Activated CD8-positive, alpha-beta T cell treated with anti-CD3 and anti-CD28 coated beads, Interleukin-2, amount 10 ng/mL, durations not matched to agents 7 days and 5 days (primary cell): ENCODE measurements at places on chromosomes 1 and 21. TPM values are rescaled to one million over a fixed set of nuclear protein-coding genes. Genes with fewer than 3 reads are reported as not detected.

DNA sequence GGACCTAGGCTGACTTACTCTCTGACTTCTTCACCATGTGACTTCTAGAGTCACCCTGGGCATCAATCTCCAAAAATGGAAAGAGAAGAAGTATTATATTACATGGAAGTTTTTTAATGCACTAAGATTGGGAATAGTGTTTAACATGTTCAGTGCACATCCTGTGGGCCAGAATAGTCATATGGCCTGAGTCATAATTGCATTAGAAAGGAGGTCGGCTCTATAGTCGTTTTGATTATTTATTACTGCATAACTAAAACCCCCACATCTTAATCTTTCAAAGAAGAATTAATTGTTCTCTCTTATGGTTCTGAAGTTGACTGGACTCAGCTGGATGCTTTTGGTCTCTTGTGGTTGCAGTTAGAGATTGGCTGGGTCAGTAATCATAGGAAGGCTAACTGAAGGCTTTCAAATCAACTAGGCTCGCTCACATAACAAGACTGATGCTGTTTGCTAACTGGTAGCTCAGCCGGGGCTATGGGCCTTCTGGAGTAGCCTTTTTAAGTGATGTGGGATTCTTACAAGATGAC, 810.6 kb upstream of the ADGRL4 start:
- no peak for DNase-seq

- DNase-seq = no peak
These were observed 42.8 kb downstream of the CLDN14 start for GRCh38 chr21:36436829-36437744.

TNFRSF9 gene
- total RNA-seq = 1.3 TPM

- DNase-seq = no peak
These were observed 484.9 kb downstream of the NPHP4 start for GRCh38 chr1:5507340-5507739.

- DNase-seq = no peak
These were observed 2.3 kb downstream of the IFI44L start for GRCh38 chr1:78622548-78622947.

DNA sequence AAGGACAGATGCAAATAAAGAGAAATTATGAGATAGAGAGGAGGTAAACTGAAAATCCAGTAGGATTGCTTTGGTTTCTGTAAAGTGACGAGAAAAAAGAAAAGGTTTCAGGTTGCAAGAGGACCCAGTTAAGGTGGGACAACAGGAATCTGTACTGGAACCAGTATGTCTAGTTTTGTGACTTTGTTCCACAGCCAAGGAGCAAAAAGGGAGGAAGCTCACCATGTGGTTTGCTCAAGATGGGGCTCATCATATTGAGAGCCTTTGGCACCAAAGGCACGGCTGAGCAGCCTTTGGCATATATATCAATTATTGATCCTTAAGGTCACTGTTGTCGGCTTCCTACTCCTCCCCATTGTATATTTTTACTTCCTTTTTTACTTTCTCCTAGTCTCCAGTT, 1.8 kb upstream of the ZDHHC18 start:
- DNase-seq = no peak

DNA sequence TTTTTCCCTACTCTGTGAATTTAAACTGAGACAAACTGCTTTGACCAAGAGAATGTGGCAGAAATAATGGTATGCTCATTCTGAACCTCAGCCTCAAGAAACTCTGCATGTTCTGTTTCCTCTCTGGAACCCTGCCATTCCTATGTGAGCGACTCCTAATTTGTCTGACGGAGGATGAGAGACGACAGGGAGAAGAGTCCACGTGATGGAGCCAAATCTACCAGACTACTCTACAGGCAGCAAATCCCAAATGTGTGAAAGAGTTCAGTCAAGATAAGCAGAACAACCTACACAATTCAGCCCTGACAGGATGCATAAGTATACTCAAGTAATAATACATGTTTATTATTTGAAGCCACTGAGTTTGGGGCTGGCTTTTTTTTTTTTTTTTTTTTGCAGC, 153.5 kb downstream of the DPYD start:
- DNase-seq = no peak

GRCh38 chr1:187294421-187295201, 465.9 kb downstream of the PLA2G4A start:
- no peak for DNase-seq

DNA sequence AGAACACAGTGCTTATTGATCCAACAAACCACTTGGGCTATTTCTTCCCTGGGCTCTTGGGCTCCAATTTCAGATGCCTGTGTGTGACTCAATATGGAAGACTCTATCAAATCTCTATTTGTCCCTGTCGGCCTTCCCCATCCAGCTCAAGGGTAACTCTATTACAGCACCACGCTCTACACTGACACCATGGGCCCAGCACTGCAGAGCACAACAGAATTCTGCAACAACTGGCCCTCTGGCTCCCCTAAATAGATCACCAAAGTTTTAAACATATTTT, 51.7 kb downstream of the CAPZB start:
- no peak for DNase-seq

LPAR3 gene
- total RNA-seq = 0.74 TPM

DNA sequence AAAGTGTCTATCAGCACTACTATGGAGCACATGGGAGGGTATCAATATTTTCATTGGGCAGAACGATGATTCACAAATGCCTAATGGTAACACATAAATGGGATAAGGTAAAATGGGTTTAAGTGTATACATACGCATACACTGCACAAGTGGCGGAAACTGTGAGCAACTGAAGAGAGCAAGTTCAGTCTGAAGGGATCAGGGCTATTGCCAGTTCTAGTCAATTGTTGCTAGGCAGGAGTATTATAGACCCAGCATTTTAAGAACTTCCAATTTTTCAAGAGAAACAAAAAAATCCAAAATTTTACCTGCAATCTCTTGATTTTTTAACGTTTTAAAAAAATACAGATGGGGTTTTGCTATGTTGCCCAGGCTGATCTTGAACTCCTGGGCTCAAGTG, 23.1 kb downstream of the FOXJ3 start:
- no peak for DNase-seq

DNA sequence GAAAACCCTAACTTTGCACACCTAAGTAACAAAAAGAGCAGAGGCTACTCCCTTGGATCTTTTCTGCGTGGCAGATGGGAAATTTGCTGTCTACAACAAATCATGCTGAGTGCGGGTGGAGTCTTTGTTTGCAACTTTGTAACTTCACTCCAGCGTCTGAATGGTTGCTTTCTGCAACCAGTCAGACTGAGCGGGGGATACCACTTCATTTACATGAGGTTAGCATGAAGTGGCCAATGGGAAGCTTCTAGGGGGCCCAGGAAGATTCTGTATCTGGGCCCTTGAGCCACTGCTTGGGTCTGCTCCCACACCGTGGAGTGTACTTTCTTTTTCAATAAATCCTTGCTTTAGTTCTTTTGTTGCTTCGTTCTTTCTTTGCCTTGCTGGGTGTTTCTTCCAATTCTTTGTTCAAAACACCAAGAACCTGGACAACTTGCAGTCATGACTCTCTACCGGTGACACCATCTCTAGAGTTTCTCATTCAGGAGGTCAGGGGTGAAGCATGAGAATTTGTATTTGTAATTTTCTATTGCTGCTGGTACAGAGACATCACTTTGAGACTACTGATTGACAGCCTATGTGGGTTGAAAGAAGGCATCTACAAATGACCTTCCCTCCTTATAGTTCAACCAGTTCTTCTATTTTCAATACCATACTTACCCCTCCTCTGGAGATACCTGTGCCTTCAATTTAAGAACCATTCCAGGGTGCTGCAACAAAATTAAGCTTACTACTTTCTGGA, 55.8 kb upstream of the RC3H1 start:
- DNase-seq = no peak
